IMR-90 (cell line): ENCODE measurements at places on chromosomes 7 and 10. TPM values are rescaled to one million over a fixed set of nuclear protein-coding genes. Genes with fewer than 3 reads are reported as not detected.

GRCh38 chr7:2497500-2498336 lies 21.5 kb upstream of the GRIFIN start:
- DNase-seq = no peak

DNA sequence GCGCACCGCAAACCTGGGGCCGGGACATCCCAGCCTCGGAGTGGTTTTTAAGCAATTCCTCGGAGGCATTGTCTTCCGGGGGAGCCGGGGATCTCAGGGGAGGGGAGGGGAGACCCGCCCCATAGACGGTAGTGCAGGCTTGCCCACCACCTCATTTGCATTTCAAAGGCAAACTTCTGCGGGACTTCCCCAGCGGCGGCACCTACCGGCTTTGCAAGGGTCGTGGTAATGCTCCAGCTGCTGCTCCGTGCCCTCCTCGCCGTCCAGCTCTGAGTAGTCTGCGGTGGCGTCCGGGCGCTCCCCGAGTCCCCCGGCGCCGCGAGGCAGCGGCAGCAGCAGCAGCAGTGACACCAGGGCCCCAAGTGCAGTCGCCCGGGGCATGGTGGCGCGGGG lies 425 bp downstream of the TLL2 start:
- DNase-seq = no peak

DNA sequence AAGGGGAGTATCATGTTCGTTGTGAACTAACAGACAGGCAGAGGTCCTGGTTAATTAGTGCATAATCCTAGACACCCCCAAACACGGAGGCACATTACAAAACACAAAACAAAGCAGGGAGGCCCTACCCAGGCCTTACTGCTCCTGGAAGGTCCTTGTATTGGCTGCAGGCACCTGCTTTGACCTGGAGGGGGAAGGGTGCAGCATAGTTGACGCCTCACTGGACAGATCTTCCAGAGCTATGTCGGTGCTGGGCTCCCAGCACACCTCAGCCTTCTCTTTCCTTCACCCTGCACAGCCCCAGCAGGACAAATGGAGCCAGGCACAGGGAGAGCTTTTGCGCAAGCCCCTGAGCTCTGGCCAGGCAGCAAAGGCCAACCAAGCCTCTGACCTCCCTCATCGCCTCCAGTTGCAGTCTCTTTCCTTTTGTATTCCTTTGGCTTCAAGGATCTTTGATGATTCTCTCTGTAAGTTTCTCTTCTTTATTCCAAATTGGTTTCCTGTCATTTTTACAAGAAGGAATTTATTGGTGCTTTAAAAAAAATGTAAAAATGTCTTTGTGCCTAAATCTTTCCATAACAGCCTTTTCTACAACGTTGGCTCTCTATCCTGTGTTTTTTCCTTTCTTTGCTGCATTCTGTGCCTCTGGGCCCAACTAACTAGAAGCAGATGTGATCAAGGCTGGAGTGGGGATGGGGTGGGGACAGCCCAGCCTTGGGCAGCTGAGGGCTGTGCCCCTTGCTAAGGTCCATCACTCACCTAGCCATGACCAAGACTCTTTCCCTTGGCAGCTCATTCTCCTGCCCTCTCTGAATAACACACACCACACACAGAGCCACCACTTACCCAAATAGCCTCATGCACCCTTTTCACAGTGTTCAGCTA lies 317.1 kb upstream of the NPVF start:
- no peak for DNase-seq

DNA sequence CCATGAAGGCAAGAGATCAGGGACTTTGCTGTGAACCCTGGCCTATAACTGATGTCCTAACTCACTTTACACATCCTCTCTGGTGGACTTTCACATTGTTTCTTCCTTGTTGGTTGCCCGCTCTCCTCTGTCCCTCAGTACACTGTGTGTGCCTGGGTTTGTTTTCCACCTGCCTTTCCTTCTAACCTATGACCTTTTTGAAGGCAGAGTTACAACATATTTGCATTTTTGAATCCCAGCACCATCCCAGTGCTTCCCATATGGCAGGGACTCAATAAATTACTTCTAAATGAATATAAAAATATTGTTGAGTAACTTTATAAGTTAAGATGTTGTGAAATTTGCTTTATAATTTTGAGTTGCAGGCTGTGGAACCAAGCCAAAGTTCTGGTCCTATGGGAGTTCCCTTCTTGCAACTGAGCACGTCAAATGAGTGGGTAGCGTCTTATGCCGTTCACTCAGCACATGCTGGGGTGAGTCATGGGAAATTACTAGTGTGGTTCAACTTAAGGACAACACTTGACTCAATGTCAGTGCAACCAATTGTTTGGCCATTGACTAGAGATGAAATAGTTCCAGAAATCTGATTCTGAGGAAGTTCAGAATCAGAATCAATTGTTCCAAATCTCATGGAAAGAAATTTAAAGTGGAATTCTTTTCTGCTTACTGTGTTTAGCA lies 250.9 kb downstream of the TWIST1 start:
- peak; percentile 100 for DNase-seq

DNA sequence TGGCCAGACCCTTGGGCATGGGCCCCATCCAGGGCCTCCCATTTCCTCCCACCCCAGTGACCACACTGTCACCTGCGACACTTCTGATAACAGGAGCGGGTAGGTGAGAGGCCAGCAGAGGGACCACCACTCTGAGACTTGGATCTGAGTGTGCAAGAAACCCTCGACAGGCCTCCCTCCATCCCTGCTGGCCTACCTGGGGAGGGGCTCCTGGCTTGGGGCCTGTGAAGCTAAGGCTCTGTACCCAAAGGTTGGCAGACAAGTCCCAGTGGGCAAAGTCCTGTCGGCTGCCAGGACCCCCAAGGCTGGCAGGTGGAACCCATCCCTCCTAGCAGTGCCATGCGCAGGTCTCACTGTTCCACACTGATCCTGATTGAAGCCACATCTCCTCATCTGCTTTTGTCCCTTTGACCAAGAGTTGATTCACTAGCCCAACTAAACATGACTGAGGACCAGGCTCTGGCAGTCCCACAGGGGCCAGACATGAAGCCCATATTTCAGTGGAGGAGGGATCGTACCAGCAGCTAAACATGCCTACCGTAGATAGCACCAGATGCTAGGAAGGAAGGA lies 1.2 kb upstream of the PGAM2 start:
- no peak for DNase-seq

- DNase-seq = peak; percentile 27
Measured at GRCh38 chr7:19202599-19202998, 57.4 kb upstream of the FERD3L start.

- DNase-seq = peak; percentile 91
Measured at GRCh38 chr10:102583435-102584417, 60.6 kb upstream of the TRIM8 start.

- DNase-seq = no peak
Measured at GRCh38 chr7:2621948-2622640, 9.7 kb upstream of the TTYH3 start.

GRCh38 chr7:17497136-17497535 lies 198.7 kb downstream of the AHR start:
- no peak for DNase-seq

- DNase-seq = no peak
Measured at GRCh38 chr10:105358911-105359310, 717.8 kb downstream of the SORCS3 start.

GRCh38 chr7:143492043-143492471 lies 14.4 kb downstream of the TAS2R41 start:
- DNase-seq = peak; percentile 90

GRCh38 chr10:91536111-91536510 lies 96.8 kb downstream of the PPP1R3C start:
- peak; percentile 72 for DNase-seq

LEP gene
- not detected in 2 replicates for total RNA-seq

NPC1L1 gene
- total RNA-seq = not detected in 2 replicates

HKDC1 gene
- total RNA-seq = under 0.01 TPM in 1 of 2 replicates, not detected in the other

ALOX5 gene
- total RNA-seq = not detected in 2 replicates

WAC gene
- total RNA-seq = 52.2 and 53.6 TPM in 2 replicates

HOXA9 gene
- 0.18 and 0.28 TPM in 2 replicates for total RNA-seq
